ENCODE measurements at places on chromosomes 1 and 21.

GRCh38 chr1:89369331-89369730 is 5.5 kb downstream of the GBP6 start:
- no peak for DNase-seq

GRCh38 chr1:159958719-159959380 is 4.8 kb upstream of the SLAMF9 start:
- DNase-seq, result no peak

- no peak for DNase-seq
Measured at GRCh38 chr1:20063861-20064292, 6.1 kb upstream of the PLA2G5 start.

DNA sequence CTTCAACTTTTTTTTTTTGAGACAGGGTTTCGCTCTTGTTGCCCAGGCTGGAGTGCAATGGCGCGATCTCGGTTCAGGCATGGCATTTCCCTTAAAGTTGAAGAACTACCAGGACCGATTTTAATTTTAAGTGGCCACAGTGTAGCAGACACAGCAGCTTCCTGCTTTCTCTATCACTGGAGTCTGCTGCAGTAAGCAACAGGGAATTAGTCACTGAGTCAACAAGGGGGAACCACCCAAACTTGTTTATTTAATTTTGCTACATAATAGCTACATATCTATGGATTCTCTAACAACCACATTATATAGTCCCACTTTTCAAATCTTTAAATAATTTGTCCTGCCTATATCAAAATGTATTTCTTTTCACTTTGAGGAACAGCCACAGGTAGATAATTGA is 12.5 kb upstream of the TNNI3K start:
- DNase-seq, result no peak

DNA sequence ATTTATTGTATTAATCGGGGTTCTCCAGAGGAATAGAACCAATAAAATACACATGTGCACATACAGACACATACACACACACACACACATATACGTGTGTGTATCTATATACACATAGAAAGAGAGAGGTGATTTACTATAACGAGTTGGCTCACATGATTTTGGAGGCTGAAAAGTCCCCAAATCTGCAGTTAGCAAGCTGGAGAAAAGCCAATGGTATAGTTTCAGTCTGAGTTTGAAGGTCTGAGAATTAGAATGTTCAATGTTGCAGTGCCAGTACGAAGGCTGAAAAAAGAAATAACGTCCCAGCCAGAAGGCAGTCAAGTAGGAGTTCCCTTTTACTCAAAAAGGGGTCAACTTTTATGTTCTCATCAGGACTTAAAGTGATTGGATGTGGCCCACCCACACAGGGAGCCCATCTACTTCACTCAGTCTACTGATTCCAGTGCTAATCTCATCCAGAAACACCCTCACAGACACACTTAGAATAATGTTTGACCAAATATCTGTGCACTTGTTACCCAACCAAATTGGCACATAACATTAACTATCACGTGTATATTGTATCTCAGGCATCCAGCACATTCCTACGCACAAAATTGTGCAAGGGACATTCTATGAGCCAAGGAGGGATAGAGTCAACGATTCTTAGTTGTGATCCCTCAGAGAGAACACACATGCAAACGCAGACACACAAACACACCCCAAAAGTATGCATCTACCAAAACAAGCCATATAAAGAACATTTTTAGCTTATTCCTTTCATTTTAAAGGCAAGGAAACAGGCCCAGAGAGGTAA is 195.5 kb upstream of the DUSP10 start:
- DNase-seq, result no peak

- no peak for DNase-seq
Measured at GRCh38 chr1:97640677-97641076, 280.2 kb downstream of the DPYD start.

DNA sequence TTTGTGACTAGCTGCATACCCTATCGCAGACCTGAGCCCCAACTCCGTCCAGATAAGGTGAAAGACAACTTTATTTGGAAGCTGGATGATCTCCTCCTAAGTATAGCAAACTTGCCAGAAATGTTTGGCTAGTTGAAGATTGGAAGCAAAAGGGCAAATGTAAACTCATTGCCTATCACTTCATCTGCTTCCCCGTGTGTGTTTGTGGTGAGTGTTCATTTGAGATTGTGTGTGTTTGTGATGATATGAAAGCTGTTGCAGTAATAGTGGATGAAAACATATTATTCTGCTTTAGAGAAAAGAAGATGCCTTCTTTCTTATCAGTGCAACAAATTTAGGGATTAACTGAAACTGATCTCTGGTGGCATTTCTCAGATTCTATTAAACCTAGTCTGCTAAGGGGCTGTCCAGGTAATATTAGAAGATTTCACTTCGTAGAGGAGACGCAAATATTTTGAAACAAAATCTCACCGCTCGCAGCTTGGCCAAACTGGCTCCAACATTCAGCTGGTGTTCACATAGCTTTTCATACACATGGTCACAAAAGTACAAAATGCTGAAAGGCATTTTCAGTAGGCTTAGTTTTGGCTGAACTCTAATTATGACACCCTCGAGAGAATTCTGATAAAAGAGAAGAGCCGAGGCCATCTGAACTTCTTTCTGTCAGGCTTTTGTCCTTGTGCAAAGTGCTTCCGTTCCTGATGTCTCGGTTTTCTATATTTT is 1.1 kb downstream of the TBX19 start:
- DNase-seq, result no peak

DNA sequence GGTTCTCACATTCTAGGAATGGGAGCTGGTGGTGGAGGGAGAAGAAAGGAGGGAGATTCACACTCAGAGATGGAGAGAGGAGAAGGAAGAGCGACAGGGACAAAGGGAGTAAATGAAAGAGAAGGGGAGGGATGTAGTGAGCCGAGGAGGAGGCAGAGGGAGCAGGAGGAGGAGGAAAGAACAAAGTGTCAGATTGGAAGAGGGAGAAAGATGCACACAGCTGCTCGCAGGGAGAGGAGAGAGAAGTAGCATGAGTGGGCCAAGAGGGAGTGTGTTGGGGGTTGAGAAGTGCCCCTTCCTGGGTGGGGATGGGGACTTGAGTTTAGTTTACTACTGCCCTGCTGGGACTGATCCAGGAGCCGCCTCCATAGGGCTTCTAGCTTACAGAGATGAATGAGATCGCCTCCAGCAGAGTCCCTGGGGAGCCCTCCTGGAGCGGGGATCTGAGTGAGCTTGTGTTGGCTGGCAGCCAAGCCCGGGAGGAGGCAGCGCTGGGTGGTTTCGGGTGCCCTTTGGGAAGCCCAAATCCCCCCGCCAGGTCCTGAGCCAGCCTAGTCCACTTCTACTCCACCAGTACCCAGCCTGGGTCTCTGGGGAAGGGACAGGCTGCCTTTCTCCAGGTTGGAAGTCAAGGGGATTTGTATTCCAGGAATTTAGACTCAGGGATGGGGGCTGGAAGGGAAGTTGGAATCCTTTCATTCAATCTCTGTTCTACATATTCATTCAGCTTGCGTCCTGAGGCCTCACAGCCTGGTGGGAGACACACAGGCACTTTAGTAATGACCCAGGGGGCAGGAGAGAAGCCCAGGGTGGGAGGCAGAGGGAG is 20.9 kb downstream of the PTPRU start:
- DNase-seq, result no peak

GRCh38 chr1:111597426-111597825 is 22.2 kb upstream of the RAP1A start:
- DNase-seq, result no peak

DNA sequence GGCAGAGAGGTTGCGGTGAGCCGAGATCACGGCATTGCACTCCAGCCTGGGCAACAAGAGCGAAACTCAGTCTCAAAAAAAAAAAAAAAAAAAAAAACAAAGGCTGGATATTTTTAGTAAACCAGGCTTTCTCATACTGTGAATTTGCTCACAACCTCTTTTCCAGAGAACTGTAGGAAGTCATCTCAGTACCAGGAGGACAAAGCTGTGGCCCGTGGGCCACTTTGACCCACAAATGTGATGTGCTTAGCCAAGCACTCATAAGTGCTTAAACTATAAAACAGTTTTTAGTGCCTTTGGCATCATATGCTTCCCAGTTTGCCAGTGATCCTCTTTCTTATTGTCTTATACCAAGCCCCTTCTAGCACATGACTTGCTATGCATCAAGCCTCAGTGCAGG is 46.5 kb downstream of the RNF11 start:
- no peak for DNase-seq

GRCh38 chr1:185207980-185208602 is 51.1 kb downstream of the SWT1 start:
- DNase-seq, result no peak

GRCh38 chr1:21672478-21673276 is 3.5 kb upstream of the RAP1GAP start:
- no peak for DNase-seq

GRCh38 chr1:223231011-223231572 is 88.0 kb upstream of the TLR5 start:
- no peak for DNase-seq

DNA sequence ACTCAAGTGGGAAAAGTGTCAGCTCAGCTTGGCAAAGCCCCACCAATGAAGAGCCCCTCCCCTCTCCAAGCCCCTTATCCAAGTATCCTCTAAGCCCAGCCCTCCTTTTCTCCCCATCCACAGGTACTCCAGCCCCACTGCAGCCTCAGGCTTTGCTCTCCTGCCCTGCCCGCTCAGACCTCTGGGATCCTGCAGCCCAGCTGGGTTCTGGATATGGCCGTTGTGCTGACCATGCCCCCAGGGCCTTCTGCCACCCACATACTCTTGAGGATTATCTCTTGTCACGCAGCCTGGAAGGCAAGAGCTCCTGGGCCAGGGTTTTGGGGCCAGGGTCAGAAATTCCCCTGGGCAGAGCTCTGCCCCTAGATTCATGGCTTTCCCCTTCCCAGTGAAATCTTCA is 4.7 kb downstream of the SHISA4 start:
- no peak for DNase-seq

GRCh38 chr21:36698385-36698980 is 432 bp upstream of the SIM2 start:
- no peak for DNase-seq

- no peak for DNase-seq
Measured at GRCh38 chr1:209648931-209649776, 3.1 kb downstream of the LAMB3 start.

DNA sequence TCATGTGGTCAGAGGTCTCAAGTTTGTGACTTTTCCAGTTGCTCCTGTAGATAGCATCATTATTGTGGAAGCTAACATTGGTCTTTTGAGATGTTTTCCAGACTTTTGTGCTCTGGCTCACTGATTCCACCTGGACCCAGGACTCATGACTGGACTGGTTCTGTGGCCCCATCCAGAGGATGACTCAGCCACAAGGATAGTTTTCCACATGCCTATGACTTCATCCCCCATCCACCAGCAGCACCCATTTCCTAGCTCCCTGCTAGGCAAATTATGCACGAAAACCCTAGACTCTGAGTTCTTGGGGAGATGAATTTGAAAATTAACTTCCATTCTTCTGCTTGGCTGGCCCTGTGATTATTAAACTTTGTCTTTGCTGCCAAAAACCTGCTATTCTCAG is 949.3 kb downstream of the MRPL39 start:
- no peak for DNase-seq

GRCh38 chr1:154181944-154182343 is 10.0 kb downstream of the TPM3 start:
- no peak for DNase-seq

DNA sequence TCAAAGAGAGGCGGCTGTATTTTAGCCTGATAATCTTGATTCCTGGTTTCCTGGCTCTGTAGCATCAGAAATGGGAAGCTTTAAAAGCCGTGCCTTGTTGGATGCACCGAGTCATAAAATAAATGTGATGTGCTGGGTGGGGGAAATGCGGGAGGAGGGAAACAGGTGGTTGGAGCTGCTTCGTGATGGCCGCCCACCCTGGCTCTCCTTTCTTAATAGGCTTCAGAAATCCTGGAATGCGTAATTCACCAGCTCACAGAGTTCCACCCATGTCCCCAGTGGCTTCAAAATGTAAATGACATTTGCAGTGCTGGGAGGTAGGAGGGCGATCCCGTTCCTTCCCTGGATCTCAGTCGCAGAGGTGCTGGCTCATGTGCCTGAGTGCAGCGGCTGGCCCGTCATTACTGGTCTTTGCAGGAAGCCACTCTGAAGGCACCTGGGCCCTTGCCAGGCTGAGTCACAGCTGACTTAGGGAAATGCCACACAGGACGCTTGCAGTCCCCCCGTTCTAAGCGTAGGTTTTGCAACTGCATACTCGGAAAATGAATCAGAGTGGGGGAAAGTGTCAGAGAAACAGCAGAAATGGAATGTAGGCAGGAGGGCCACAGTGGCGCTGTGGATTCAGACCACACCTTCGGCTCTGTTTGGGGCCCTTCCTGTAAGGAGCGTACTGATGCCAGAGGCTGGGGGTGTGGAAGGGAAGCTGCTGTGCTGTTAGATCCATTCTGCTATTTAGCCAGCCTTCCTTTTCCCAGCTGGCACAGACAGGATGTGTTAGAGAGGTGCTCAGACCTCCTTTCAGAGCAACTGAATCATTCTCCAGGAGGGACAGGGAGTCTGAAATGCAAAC is 37.6 kb downstream of the GALNT2 start:
- peak; percentile 74 for DNase-seq

- DNase-seq, result no peak
Measured at GRCh38 chr1:188642704-188643103, 1814.0 kb downstream of the PLA2G4A start.

DNA sequence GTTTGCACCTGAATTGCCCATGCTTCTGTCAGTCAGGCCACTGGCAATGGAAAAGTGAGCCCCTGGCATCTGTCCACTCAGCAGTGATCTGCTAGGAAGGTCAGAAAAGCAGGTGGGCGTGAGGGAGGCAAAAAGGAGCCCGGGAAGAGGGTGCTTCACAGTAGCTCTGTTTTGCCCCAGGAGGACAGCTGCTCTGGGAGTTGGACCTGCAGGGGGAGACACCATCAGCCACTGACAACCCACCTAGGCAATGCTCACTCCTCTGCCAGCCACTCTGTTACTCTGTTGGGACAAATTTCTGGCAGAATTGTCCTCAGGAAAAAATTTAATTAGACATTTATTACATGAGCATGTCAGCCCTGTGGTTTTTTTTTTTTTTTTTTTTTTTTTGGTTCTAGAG is 146.4 kb downstream of the LRIG2 start:
- no peak for DNase-seq

DNA sequence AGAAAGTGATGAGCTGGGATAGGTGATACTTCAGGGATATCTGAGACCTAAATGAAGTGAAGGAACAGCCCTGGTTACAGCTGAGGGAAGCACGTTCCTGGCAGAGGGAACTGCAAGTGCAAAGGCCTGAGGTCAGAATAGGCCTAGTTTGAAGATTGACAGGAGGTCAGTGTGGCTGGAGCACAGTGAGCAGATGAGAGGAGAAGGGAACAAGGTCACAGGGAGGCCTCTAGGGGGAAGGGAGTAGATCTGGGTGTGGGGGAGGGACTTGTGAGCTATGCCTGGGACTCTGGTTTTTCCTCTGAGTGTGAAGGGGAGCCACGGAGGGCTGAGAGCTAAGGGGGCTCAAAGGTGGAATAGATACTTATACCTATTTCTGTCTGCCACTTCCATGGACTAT is 736.4 kb downstream of the MATN1 start:
- DNase-seq, result no peak

Measured in stimulated activated CD4-positive, alpha-beta T cell treated with anti-CD3 and anti-CD28 coated beads, Interleukin-1b, Interleukin-23, amount 100 ng/mL, for 4 hours (primary cell).